Stimulated activated CD4-positive, alpha-beta T cell treated with anti-CD3 and anti-CD28 coated beads, TNF-alpha, amount 100 ng/mL, for 24 hours (primary cell): ENCODE measurements at places on chromosomes 12 and 14.
A peak's percentile ranks its signal among the peaks of the same experiment; 100 is the strongest.

DNA sequence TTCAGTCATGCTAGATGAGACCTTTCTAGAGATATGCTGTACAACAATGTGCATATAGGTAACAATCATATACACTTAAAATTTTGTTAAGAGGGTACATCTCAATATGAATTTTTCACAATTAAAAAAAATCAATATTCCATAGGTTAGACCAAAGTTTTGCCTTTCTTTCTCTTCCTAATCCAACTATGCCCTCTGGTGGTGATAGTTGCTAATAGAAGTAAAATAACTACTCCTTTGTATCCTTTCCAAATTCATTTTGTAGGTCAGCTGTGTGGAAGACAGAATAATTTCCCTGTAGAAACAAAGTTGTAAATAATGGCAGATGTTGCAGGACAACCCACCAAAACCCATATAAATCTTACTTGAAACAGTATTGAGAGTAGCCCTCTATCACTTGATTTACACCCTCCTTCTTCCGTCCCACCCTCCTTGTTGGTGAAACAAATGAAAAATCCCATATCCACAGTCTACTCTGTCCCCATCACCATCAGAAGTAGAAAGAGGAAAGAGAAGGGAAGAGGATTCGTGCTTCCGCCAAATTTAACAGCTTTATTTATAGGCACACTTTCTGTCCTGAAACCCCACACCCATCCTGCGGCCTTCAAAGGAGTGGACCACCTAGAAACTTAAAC lies 34.2 kb upstream of the KICS2 start:
- no peak for DNase-seq

DNA sequence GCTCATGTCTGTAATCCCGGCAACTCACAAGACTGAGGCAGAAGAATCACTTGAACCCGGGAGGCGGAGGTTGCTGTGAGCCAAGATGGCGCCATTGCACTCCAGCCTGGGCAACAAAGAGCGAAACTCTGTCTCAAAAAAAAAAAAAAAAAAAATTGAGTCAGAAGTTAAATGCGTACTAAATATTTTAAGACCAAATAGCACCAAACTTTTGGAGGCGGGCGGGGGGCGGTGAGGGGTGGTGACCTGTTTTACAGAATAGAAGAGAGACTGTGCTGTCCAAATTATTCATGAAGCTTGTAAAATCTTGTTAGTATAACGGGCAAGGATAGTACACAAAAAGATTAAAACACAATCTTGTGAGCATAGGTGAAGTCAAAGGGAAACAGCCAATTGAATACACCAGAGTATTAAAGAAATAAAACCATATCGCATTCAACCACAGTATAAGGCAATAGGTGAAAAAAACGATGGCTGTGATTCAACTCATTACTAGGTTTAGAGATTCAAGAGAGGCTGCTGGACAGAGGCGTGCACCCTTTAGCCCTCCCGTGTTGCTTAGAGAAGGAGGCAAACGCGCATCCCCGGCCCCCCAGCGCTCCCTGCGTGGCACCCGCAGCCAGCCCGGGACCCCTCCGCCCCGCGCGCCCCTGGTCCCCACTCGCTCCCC lies 571 bp downstream of the ZNF891 start:
- DNase-seq: no peak

DNA sequence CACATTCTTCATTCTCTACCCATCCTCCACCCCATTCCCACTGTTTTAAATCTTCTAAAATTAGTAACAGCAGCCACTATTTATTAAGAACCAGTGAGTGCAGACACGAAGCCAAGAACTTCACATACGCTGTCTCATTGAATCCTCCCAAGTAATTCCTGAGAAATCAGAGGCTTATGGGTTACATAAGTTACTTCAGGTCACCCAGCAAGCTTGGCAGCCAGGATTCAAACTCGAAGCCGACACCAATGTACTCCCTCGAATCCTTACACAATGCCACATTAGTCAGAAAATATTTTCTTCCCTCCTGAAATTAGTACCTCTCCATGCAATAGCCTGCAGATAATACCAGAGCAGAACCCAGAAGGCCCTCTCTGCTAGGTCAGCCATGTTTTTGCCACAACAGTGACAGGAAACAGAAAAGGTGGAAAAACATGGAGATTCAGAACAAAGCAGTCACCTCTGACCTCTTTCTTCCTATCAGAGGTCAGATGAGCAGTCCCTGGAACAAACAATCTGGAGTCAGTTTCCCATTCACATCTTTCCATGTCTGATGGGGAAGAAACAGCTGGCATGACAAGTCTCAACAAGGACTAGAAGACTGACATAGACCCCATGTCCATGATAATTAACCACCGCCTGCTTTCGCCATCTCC lies 16.4 kb downstream of the NID2 start:
- DNase-seq: no peak

- DNase-seq: no peak
These were observed 8.8 kb upstream of the KRT74 start for GRCh38 chr12:52582486-52582885.

GRCh38 chr14:20454516-20455354 lies at the start of the genes APEX1 and OSGEP:
Gene APEX1 (plus strand): TSS chr14:20455226. CDS start chr14:20455646, 420 bp downstream.
Gene OSGEP (minus strand): TSS chr14:20454812. CDS start chr14:20454683, 129 bp downstream.
- DNase-seq: peak; percentile 95

DNA sequence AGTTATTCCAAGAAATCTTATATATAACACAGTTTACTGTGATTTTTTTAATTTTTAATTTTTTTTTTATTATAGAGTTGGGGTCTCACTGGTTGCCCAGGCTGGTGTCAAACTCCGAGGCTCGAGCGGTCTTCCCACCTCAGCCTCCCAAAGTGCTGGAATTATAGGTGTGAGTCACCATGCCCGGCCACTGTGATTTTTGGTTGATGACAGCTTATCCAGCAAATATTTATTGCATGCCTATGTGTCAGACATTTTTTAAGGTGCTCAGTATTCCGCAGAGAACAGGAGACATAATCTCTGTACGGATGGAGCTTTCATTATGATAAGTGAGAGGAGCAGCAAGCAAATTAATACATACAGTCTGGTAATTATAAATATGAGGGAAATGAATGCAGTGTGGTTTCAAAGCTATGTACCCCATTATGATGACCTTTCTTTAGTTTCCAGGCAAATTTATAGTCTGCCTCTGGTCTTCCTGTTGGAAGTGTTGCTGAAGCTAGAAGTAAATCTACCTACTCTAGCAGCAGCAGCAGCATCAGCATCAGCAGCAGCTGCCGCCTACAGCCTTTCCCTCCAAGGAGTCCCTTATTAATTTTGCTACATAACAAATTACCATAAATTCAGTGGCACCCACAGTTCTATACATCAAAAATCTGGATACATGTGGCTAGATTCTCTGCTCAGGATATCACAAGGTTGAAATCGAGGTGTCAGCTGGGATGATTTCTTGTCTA lies 32.3 kb downstream of the FRS2 start:
- no peak for DNase-seq

DNA sequence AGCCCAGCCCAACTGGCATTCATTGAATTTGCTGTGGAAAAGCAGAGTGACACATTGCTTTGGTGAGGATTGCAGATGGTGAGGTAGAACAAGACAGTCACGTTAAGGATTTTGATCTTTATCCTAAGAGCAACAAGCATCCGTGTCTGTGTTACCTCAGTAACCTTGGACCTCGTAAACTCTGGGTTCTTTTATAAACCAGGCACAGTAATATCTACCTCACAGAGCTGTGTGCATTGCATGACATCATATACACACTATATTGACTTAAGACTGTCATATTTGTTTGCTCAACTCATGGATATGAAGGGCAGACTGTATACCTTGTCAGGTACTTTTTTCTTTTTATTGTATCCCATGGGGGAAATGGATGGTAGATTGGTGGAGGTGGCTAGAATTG lies 156.2 kb downstream of the ETV6 start:
- DNase-seq: no peak

DNA sequence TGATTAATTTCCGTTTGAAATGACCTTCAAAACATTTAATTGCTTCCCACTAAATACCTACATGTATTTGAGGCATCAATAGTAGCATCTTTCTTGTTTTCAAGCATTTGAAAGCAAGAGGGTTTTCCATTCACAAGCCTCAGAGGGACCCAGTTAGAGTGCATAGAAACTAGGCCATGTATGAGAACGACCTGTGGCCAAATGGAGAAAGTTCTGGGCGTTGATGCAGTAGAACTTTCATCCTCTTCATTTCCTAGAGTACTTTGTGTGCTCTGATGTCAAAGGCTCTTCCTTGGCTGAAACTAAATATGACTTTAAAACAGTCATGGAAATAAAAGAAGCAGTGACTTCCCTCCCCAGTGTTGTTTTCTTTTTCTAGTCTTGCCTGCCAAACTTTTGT lies 944 bp upstream of the DHRS7 start:
- no peak for DNase-seq

GRCh38 chr14:59354666-59355065 lies 110.5 kb downstream of the GPR135 start:
- no peak for DNase-seq

- DNase-seq: no peak
These were observed 2.9 kb downstream of the RFX4 start for GRCh38 chr12:106585521-106586277.

DNA sequence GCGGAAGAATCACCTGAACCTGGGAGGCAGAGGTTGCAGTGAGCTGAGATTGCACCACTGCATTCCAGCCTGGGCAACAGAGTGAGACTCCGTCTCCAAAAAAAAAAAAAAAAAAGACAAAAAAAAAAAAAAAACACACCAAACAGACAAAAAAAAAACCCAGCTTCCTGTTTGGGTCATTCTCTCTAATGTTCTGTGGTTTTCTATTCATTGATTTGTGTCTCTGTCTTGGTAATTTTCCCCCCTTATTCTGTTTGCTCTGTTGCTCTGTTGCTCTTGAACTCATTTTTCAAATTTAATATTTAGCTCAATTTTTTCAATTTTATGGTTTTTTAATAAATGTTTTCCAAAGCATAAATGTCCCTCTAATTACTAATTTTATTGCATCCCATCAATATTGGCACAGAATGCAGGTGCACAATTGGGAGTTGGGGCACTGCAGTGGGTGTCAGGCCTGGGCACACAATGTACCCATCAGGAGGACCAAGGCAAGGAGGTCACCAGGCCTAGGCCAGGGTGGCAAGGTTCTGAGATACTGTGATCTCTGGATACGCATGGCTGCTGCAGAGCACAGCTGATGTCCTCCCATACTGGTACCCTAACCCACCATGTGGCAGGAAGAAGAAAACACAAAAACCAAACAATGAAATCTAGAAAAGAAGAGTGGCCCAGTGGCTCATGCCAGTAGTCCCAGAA lies 8.0 kb upstream of the GNPTAB start:
- DNase-seq: no peak

GRCh38 chr12:51434305-51434704 lies 9.7 kb downstream of the SLC4A8 start:
- DNase-seq: no peak

GRCh38 chr14:65803885-65804284 lies 391.4 kb downstream of the FUT8 start:
- no peak for DNase-seq

DNA sequence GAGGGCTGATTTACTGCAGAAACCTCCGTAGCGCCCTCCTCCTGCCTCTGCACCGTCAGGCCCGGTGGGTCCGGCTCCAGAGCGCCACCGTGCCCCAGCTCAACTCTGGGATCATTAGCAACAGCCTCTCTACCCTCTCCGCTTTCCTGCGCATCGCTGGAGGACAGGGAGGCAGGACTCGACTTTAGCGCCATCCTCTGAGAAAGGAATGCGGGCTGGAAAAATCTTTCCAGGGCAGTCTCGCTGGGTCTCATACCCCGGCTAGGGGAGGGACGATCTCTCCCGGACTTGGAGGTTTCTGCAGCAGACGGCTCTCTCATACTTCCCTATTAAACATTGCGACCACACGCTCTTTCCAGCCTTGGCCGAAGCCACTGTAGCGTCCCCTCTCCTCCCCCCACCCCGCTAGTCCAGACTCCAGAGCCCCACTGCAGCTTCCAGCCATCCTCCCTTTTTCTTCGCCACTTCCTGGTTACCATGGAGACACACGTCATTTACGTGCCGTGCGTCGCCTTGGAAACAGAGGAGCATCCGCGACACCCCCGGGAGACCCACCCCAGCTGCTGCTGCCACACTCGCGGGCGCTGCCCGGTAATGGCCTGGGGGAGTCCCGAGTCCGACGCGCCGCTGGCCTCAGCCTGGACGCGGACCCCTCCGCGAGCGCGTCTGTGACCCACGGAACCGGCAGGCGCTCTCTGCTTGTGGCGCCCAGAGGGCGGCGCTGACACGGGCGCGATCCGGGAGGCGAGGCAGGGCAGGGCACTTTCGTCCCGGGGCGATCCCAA lies at the start of gene CCDC184:
Gene CCDC184, plus strand, starts transcription at position 554 of the 785 bp plus-strand sequence. CDS start 479 bp downstream, outside the sequence.
- peak; percentile 59 for DNase-seq

GRCh38 chr12:11830307-11830801 lies 180.9 kb downstream of the ETV6 start:
- no peak for DNase-seq

DNA sequence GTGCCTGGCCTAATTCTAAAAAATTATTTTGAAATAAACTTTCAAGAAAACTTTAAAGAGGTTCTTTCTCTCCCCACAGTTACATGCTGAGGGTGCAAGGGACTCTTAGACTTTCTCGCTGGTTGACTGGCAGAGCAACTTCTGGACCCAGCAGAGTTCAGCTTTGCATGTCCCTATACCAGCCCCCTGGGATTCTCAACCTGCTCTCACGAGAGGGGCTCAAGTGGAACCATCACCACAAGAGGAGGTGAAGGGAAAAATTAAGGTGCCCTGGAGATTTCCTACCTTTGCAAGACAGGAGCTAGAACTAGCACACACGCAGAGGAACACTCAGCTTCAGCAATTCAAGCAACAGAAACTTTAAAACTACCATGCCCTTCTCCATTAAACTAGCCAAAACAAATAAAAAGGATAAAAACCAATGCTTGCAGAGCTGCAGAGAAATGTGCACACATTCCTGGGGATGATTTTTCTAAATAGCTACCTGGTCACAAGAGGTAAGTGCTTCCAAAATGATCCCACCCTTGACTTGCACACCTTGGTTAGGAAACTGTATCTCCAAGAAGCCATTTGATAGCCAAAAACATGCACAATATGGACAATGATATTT lies 2.5 kb downstream of the HVCN1 start:
- no peak for DNase-seq

GRCh38 chr14:91326514-91327249 lies 82.2 kb upstream of the GPR68 start:
- no peak for DNase-seq

- DNase-seq: peak; percentile 16
These were observed 699 bp downstream of the KTN1 start for GRCh38 chr14:55580470-55581341.

- no peak for DNase-seq
These were observed 178.6 kb downstream of the NELL2 start for GRCh38 chr12:44697511-44697910.

DNA sequence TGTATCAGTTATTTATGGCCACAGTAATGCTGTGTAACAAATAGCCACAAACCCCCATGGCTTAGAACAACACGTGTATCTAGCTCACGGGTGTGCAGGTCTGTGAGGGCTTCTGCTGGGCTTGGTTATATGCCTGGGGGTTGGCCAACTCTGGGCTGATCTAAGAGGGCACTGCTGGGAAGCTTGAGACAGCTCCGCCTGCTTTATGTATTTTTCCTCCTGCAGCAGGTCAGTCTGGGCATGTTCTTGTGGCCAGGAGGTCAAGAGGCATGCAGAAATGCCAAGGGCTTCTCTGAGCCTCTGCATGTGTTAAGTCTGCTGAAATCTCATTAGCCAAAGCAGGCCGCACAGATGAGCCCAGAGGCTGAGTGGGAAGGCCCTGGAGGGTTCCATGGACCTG lies 105.8 kb downstream of the ZNF664 start:
- DNase-seq: no peak

GRCh38 chr14:24036169-24036962 lies 15.4 kb upstream of the CARMIL3 start:
- peak; percentile 62 for DNase-seq

GRCh38 chr12:2733493-2734355 lies 61.0 kb upstream of the FKBP4 start:
- no peak for DNase-seq
